ENCODE measurements at places on chromosomes 16 and 17.
A peak's percentile ranks its signal among the peaks of the same experiment; 100 is the strongest.

DNA sequence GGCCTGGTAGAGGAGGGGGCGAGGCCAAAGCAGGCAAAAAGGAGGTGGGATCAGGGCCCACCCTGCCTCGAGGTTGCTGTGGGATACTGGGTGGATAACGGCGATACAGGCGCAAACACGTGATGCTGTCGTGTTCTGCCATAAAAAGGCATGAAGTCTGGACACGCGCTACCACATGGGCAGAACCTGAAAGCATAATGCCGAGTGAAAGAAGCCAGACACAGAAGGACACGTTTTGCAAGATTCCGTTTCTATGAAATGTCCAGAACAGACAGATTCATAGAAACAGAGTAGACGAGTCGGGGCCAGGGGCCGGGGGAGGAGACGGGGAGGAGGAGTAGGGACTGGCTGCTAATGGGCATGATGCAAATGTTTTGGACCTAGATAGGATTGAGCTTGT is 43.5 kb downstream of the ZDHHC7 start:
- no peak for DNase-seq

DNA sequence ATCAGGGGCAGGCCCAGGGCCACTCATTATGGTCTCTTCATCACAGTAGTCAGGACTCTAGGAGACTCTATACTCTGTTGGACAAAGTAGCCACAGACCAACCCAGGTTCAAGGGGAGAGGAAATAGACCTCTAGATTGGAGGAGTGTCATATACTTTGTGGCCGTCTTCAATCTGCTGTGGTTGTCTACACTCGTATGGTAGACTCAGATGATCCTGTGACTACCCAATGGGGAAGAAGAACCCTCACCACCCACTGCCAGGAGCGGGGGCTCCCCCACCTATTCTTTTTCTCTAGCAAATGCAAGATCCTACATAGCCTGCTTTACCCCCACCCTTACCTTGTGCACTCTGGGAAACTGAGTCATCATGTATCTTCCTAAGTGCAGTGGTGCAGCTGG is 80.5 kb downstream of the KSR1 start:
- no peak for DNase-seq

- DNase-seq, result peak; percentile 56
Measured at GRCh38 chr17:63611354-63611753, 10.7 kb downstream of the TACO1 start.

DNA sequence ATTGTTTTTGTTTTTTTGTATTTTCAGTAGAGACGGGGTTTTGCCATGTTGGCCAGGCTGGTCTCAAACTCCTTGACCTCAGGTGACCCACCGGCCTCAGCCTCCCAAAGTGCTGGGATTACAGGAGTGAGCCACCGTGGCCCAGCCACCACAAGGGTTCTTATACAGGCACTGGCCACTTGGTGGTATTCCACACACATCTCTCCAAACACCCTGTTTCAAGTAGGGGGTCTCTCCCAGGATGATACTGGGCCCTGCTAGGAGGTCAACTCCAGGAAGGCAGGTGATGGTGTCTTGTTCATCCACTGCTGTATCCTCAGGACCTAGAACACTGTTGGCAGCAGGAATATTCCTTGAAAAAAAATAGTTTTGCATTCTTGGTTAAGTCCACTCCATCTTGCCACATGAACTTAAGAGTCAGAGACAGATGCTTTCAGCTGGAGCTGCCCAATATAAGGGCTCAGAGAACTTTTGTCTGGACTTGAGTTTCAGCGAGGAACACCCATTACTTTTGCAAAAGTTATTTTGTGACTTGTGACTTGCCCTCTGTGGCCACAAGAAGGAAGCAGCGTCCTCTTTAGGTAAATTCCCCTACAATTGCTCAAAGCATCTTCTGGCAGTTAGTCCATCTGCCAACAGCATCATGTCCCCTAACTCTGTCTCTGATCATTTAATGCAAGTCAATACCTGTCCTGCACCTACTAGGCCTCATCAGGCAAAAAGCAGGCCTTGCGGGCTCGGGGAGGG is 7.4 kb upstream of the EEF2K start:
- no peak for DNase-seq

DNA sequence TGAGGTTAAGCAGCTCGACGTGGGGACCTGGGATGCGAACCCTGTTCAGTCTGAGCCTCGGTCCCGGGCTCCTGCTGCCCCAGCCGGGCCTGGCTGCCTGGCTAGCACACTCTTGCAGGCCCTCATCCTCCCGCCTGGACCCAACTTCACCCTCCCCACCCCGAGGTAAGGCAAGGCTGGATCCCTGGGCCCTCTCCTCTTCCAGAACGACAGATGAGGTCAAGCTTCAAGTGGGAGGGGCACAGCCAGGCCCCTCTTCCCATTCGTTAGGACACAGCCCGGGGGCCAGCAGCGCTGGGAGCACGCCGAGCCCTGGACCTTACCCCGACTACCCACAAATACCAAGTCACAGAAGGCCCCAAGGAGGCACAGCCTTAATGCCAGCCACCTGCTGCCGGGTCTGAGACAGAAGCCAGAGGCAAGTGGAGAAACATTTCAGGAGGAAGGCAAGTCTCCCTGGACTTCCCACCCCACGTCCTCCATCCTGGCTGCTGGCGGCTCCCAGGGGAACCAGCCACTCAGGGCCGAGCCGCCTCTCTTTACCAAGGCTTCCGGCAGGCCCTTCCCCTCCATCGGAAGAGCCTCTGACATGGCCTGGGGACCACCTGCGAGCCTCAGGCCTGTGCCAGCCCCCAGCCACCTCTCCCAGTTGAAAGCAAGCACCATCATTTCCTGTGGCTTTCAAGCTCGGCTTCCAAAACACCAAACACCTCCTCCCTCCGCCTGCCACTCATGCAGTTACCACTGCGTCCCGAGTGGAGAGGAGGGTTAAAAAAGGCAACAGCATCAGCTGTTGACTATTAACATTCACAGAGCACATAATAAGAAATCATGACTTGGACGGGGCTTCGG is 59.9 kb downstream of the RPH3AL start:
- no peak for DNase-seq

DNA sequence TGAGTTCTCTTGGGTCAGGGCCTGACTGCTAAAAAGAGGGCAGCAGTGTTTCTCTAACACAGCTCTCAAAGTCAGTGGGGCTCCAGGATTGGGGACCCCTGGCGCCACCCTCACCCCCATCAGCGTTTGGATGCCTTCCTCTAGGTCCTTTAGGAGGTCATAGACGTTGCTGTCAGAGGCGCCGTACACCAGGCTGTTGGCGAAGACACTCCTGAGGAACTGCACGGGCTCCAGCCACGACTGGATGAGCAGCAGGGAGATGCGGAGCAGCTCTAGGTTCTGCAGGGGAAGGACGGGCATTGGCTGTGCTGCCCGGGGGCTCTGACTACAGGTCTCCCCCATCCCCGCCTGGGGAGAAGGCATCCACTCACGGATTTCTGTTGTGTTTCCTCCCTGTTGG is 993 bp downstream of the GH1 start:
- no peak for DNase-seq

DNA sequence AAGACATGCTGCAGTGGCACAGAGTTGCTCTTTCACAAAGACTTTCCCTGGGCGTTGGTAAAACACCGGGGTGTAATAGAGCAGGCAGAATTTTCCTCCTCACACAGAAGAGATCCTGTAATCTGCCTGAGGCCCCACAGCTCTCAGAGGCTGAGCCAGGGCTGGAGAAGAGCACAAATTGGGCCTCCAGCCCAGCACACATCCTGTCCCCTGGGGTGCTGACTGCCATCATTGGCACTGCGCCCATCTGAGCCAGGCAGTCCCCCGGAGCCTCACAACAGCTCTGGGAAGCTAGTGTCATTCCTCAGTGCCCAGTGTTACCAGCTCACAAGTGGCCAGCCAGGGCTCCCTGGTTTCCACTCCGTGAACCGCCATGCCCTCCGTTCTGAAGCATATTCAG is 119.4 kb downstream of the SOCS1 start:
- no peak for DNase-seq

DNA sequence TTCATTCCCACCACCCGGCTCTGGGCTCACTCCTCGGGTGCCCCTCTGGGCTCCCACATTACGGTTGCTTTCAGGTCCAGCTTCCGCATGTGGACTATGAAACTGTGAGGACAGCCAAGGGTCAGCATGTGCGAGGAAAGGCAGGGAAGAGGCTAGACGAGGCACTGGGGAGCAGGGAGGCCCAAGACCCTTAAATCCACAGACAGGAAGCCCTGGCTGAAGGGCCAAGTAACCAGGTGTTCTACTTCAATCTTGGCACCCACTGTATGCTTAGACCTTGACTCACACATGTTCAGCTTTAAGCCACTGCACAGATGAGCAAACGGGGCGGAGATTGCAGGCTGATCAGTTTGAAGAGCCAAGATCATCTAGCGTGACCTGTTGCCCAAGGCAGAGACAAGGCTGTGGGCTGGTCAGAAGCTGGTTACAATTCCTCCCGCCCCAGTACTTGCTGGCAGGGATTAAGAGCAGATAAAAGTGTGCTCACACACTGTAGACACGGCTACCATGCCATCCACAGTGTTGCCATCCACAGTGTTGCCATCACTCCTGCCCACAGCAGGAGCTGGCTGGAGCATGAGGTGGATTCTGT is at the start of gene CES4A:
TSS of gene CES4A (plus strand) at position 393 of the 592 bp plus-strand sequence. CDS start at position 577, 184 bp downstream.
- DNase-seq, result no peak

- peak; percentile 17 for DNase-seq
Measured at GRCh38 chr17:10316801-10317542, 55.8 kb downstream of the MYH13 start.

GRCh38 chr16:48433850-48434530 is 48.8 kb upstream of the SIAH1 start:
- no peak for DNase-seq

GRCh38 chr17:73933164-73933766 is 270.2 kb upstream of the RPL38 start:
- DNase-seq, result no peak
